Activated CD4-positive, CD25-positive, alpha-beta regulatory T cell treated with anti-CD3 and anti-CD28 coated beads, Interleukin-2, amount 50 U/mL, for 24 hours (primary cell): ENCODE measurements at places on chromosomes 1 and 21.

- ATAC-seq, result no peak
These were observed 595 bp downstream of the GABRD start for GRCh38 chr1:2019571-2020309.

DNA sequence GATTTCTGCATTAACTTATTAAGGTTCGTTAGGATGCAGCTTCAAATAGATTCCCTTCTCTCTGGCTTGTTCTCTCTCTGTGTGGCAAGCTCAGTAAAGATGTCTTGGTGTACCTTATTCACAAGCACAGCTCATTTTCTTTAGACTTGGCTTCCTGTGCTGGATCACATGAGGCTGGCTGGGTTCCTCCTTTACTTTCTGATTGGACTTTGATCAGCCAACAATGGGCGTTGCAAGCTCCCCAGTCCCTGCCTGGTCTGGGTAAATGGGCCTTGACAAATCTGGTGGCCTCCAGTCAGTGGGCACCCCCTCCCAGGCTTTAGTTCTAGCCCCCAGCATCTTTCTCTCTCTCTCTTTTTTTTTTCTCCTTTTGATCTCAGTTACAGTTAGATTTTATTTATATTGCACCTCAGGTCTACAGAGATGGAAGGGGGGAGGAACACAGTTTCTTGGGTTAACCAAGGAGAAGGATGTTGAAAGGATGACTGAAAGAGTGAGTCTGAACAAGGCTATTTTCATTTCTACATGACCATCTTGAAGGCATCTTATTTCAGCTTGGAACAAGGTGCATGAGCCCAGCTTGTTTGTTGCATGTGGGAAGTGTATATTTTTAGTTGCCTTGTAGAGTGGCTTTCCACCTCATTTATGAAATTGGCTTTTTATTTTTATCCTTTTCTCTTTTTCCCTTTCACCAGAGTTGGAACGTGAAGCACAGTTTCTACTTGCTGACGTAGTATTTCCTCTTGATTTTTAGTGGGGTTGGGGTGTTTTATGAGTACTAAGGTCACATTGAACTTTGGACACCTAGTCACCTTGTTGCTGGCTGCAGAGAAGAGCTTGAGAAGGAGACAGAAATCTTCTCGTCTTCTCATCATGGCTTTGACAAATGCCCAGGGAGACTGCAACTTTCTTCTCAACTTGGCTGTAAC lies 77.1 kb downstream of the PBX1 start:
- ATAC-seq, result no peak

DNA sequence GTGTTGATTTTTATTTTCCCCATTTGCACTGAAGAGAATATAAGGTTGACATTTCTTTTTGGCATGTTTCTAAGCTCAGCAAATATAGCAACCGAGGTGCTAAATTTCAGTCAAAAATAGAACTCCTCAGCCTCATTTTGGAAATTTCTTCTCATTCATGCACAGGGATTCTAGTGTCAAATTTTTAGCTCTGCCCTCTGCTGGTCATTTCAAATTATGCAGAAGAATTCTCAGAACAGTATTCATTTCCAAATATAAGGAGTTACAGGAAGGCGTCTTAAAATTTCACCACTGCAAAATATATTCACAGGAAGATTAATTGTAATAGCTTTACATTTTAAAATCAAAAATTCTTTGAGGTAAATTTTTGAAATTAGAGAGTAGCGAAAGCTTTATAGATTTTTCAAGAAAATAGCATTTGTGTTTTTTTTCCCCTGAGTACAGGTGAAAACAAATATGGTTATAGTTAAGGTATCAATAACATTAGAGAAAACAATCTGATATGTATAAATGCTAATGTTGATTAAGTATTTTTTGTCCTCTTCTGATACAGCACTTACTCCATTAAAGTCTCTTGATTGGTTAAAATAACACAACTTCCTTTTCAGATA lies 57.9 kb downstream of the FMN2 start:
- ATAC-seq, result no peak

GRCh38 chr1:226404904-226405222 lies 3.0 kb downstream of the PARP1 start:
- no peak for ATAC-seq

DNA sequence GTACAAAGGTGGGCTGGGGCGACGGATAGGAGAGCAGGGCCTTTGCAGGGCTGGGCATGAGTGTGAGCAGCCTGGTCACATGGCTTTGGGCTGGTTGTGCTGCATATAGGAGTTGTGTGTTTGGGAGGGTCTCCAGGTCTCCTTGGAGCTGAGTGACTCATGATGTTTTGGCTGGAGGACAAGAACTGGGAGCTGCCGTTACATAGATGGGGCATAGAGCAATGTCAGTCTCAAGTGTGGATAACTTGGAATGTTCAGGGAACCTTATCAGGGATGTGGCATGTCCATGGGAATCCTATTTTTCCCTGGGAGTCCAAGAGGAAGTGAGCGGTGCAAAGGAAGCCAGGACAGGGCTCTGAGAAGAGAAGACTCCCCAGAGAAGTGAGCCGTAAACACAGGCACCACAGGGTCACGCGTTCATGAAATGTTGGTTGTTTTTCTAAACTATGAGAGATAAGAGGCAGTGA lies 136.4 kb upstream of the KCNE2 start:
- no peak for ATAC-seq

- no peak for ATAC-seq
These were observed 22.1 kb upstream of the KCNA10 start for GRCh38 chr1:110540891-110541685.

DNA sequence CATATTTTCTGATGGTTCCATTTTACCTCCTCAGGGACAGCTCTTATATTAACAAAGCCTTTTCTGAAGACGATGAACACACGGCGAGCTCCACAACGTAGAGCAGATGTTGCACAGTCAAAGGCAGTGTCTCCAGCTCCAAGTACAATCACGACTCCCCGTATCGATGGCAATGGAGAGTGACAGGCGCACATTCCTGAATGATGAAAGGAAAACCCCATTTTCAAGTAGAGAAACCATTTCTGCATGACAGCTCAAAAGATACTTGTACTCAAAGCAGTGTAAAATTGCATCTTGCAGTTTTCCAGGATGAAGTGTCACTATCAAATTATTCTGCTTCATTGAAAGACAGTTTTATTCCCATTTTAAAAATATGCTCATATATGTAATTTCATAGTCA lies 327.6 kb downstream of the DPYD start:
- no peak for ATAC-seq

DNA sequence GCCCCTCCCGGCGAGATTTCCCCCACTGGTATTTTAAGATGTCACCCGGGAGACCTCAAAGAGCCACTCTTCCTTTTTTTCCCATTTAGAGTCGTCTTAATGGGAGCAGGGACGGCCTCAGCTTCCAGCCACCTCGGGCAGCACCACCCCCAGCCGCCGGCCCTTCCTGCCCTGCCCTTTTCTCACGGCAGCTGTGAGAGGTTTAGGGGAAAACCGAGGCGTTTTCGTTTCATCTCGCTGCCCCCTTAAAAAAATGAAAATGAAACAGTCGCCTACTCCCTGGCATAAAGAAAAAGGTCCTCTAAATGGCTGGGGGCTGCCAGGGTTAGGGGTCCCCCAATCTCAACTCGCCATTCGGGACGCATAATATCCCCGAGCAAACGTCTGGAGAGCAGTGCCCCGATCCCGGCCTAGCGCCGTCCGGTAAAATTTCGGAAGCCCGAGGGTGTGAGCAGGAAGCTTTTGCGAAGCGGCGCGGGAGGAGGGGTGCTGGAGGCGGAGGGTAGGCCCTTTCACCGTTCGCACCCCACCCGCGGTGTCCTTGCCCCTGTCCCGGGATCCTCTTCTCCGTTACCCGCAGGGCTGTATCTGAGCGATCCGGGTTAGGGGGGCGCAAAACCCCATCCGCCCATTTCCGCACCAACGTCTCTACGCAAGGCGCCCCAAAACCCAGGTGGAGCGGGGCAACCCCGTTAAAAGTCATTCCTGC lies 1.2 kb downstream of the RUNX3 start:
- ATAC-seq, result no peak

GRCh38 chr21:25528515-25528914 lies 78.8 kb downstream of the MRPL39 start:
- no peak for ATAC-seq

- ATAC-seq, result no peak
These were observed 104.3 kb upstream of the KRTAP19-8 start for GRCh38 chr21:31142600-31142999.

GRCh38 chr1:169889871-169890270 lies 3.8 kb downstream of the SCYL3 start:
- ATAC-seq, result no peak

- ATAC-seq, result peak; percentile 22
These were observed 19.1 kb upstream of the HDAC1 start for GRCh38 chr1:32272557-32273390.

DNA sequence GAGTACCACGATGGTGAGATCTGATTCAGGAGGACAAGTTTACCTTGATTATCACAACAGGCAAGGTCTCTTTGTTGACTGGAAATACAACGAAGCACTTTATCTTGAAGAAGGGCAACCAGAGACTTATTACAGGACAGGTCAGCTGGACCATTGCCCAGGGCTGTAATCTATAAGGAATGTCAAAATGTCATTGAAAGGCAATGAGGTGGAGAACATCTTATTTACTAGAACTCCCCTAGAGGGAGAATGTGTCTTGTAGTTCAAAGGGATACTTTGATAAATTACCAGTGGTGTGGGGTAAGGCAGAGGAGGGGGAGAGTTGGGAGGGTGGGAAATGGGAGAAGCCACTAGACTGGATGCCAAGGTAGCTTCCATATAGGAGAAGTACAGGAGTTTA lies 212.3 kb downstream of the NCAM2 start:
- no peak for ATAC-seq

- peak; percentile 46 for ATAC-seq
These were observed 17.9 kb downstream of the MTX1 start for GRCh38 chr1:155226188-155226909.

- no peak for ATAC-seq
These were observed 13.1 kb upstream of the PTP4A2 start for GRCh38 chr1:31951276-31951675.

GRCh38 chr1:77025599-77025998 lies 158.3 kb downstream of the ST6GALNAC5 start:
- ATAC-seq, result no peak

DNA sequence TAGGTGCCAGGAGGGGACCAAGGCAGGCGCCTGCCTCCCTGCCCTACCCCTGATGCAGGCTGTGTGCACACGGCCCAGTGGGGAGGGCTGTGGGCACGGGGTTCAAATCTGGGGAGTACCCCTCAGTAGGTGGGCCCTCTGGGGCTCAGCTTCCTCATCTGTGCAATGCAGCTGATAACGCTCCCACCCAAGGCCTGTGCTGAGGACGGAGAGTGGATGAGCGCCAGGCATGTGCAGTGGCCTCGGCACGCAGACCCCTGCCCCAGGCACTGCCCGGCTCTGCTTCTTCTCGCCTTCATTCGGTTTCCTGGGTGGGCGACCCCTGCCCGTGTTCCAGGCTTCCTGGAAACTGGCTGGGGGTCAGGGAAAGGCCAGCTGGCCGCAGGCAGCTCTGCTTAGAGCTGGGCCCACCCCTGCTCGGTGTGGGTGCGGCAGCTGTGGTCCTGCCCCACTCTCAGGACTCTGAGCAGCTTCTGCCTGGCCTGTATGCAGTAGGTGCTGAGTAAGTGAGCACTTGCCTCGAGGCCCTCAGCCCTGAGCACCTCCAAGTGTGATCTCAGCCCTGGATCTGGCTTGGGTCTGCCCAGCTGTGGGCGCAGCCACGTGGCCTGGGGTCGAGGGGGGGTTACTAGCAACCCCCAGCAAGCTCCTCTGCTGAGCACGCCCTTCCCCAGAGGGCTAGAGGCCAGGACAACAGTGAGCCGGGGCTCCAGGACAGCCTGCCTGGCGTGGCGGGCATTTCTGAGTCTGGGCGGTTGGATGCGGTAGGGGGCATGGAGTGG lies 11.9 kb upstream of the TNFRSF14 start:
- ATAC-seq, result no peak

DNA sequence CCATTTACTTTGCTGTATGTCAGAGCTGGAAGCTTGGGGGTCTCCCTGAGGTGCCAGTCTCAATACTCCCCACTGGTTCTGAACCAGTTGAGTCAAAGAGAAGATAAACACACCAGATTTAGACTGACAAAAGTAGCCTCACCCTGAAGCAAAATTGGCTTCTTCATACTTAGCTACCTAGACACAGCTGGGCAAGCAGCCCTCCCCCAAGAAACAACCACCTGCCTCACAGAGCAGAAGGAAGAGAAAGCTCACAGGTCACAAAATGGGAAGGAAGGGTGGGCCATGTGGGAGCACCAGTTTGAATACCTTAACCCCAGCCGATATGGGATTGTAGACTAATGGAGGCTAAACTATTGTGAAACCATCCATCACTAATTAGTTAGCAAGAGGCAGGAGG lies 24.6 kb upstream of the MYSM1 start:
- no peak for ATAC-seq

GRCh38 chr1:6322161-6322560 lies 61.3 kb upstream of the GPR153 start:
- no peak for ATAC-seq

- no peak for ATAC-seq
These were observed 299.0 kb downstream of the USH2A start for GRCh38 chr1:216124192-216124781.

GRCh38 chr1:74729741-74730478 lies 2.9 kb downstream of the CRYZ start:
- ATAC-seq, result peak; percentile 11

DNA sequence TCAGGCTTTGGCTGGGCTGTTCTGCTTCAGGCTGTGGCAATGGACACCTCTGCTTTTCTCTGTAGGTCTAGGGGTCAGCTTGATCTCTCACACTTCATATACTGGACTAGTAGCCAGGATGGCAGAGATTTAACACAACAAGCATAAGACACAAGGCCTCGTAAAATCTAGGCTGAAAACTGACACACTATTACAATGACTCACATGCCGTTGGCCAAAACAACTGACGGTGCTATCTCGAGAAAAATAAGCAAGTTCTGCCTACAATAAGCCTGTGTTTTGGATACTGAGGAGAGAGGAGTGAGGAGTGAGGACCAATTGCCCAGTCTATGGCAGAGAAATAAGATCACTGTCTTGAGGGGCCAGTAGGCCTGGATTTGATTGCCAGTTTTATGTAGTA lies 840.7 kb upstream of the ADAMTS5 start:
- no peak for ATAC-seq

- ATAC-seq, result no peak
These were observed 30.4 kb upstream of the LBR start for GRCh38 chr1:225458222-225458631.

DNA sequence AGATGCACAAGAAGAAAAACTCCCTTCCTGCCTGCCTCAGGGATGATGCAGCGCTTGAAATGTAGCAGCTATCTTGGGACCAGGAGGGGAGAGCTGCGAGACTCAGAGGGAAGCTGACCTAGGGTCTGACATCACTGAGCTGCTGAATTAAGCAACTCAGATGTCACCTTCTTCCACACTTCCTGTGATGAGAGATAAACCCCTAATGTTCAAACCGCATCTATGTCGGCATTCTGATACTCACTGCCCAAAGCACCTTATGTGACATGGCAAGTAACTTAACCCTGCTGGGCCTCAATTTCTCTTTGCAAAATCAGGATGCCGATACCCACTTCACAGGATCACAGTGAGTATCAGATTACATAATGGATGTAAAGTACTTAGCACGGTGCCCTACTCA lies 9.1 kb upstream of the AK2 start:
- peak; percentile 24 for ATAC-seq

GRCh38 chr1:99737016-99737415 lies 29.4 kb downstream of the FRRS1 start:
- ATAC-seq, result no peak

GRCh38 chr1:230703679-230704385 lies 10.1 kb downstream of the AGT start:
- ATAC-seq, result no peak

GRCh38 chr1:197677752-197678295 lies 97.5 kb downstream of the DENND1B start:
- no peak for ATAC-seq

GRCh38 chr1:233671286-233671685 lies 57.4 kb downstream of the KCNK1 start:
- ATAC-seq, result no peak

- ATAC-seq, result no peak
These were observed 8.8 kb downstream of the SMCP start for GRCh38 chr1:152886758-152887409.
